ENCODE measurements at places on chromosomes 2 and 18.
A peak's percentile ranks its signal among the peaks of the same experiment; 100 is the strongest.

- no peak for DNase-seq
Measured at GRCh38 chr2:230636684-230637271, 75.9 kb upstream of the CAB39 start.

DNA sequence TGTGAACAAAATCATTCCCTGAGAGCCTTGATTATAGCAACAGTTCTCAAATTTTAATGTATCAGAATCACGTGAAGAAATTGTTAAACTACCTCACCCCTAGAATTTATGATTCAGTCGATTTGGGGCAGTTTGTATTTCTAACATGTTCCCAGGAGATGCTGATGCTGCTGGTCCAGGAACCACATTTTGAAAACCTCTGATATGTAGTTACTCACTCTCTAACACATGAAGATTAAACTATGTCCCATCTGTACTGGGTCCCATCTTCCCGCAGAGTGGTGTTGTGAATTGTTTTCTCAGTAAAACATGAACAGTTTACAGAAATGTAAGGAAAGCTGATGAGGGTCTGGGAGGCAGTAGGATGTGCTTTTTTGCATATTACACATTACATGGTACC is 223.1 kb downstream of the CDH20 start:
- no peak for DNase-seq

DNA sequence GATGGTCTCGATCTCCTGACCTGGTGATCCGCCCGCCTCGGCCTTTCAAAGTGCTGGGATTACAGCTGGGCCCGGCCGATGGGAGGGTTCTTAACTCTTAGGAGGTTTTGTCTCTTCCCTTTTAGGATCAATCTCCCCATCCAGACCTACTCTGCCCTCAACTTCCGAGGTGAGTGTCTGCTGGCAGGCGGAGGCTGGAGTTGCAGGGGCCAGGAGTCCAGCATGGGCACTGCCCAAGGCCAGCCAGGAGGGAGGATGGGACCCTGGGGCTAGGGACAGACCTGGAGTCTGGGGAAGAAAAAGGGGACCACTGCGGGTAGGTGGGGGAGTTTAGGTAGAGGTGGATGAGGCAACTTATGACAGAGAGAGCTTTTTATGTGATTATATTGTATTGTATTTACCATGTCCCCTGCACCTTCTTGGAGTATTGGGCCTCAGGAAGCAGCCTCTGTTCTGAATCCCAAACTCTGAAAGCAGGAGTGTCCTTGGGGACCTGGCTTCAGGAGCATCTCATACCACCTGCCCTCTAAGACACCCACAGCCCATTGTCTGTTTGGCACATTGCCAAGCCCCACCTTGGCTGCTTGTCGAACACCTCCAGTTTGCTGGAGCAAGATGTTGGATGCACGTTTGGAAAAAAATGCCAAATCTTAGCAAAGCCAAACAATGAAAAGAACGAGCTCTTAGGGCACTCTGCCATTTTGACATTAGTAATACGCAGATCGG is 5.6 kb downstream of the DES start:
- DNase-seq, result no peak

DNA sequence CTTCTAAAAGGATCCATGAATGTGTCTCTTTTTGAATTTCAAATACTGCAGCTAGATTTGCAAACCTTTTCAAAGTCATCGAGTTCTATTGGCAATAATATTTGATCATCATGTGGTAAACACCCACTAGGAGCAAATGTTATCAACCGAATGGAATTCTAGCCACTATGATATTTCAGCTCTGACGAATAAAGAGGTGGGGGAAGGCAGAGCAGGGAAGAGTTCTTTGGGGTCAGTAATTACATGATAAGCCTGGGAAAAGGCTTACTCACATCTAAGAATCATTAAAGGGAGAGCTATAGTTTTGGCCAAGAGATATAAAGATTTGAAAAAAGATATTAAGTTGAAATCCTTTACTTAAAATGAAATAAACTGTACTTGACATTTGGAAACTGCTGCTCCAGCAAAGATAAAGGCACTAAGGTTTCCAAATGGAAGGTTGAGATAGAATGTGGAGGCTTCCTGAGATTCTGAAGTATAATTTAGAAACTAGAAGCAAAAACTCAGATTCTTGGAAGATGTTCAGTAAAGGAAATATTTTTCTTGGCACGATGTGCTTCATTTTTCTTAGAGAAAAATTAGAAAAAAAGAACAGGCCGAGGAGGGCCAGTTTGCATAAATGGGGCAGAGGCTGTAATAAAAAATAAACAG is 104.7 kb upstream of the ARHGAP28 start:
- no peak for DNase-seq

GRCh38 chr2:225930687-225931086 is 531.2 kb downstream of the NYAP2 start:
- no peak for DNase-seq

DNA sequence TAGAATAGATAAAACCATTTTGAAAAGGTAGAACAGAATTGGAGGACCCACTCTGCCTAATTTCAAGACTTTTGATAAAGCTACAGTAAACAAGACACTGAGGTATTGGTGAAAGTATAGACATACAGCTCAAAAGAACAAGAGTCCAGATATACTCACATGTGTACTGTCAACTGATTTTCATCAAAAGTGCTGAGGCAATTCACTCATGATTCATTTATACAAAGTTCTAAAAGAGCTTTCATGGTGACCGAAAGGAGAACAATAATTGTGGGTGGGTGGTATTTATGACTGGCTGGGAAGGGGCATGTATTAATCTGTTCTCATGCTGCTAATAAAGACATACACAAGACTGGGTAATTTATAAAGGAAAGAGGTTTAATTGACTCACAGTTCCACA is 7.3 kb downstream of the MAP4K3 start:
- no peak for DNase-seq

DNA sequence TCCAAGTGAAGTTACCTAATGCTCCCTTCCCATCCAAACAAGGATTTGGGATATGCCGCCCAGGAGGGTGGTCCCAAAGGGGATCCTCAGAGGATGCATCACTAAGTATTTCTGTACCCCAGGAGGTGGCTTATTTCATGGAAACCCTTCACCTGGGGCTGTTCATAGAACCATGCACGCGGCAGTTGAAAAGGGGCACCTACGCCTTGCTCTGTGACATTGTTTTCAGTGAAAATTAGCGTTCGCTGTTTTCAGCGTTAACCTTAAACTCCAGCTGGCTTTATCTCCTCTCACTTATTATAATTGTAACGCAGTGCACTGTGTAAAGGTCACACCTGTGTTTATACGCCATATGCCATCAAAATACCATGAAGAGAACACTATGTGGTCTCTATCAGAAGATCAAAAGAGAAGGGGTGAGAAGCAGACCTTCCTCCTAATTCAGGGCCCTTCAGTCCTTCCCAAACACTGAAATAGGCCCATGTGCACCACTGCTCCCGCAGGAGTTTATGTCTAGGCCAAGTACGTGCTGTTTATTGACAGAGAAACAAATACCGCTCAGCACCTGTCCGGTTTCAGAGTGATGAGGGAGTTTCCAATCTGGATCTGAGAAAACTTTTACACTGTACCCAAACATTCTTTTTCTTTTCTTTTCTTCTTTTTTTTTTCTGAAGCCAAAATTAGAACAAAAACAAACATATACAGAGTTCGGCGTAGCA is 162.1 kb downstream of the BCL2 start:
- no peak for DNase-seq

GRCh38 chr2:128638341-128639119 is 319.9 kb upstream of the HS6ST1 start:
- DNase-seq, result no peak

GRCh38 chr2:234395891-234396420 is 100.9 kb downstream of the ARL4C start:
- DNase-seq, result peak; percentile 94

DNA sequence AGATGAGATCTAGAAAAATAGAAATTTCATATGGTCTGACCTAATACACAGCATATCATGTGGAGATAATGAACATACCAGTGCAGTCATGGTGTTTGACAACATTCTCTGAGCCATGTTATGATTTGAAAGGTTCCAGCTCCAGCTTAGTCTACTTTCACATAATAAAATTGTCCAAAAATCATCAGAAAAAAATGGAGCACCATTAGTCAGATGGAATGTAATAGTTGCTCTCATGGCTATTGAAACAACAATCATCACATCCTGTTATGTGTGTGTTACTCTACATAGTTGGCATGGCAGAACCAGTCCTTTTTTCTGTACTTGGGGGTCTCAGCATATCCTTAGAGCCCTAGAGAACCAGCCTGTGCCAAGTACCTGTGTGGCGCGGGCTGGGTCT is 678.9 kb upstream of the FANCL start:
- DNase-seq, result no peak

DNA sequence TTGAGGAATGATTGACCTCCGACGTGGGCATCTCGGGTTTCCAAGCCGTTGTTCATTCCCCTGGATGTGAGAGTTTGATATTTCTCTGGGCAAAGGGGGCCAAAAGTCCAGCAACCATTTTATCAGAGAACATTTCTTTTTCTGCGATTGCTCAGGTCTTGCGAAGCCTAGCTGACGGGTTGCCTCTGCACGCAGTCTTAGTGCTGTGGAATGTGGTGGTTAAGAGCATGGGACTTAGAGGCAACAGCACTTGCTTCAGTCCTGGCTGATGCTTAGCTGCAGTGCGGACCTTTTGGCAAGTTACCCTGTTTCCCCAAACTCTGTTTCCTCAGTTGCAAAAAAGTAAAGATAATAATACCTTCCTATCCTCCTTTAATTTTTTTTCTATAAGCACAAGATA is 45.0 kb downstream of the FAP start:
- DNase-seq, result no peak

DNA sequence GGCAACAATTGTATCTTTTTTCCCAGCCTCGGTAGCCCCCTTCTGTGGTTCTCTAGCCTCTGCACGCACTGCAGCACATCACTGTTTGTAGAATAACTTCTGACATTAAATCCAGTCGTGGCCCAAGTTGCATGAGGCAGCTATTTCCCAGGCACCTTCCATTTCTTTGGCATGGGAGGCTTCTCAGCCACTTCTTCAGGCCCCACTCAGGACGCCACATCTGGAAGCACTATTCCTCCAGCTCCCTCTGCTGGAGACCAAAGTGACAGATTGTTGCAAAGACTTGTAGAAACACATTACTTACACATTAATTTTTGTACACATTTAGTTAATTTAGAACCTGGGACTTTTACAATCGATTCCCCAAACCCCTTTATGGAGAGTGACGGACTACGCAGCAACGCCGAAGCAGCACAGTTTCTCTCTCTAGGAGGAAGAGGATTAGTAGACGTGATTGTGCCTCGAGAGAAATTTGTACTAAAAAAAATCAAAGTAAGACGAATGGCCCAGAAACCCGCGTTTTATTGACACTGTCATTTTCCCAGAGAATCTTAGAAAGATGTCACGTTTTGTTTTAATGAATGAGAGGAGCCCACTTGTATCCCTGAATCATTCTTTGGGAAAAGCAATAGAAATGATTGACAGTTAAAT is 57.8 kb upstream of the RGPD5 start:
- no peak for DNase-seq
